ENCODE measurements at places on chromosomes 16 and 17.

GRCh38 chr17:75591722-75592302 lies 4.2 kb downstream of the MYO15B start:
- DNase-seq, result no peak

- DNase-seq, result no peak
Measured at GRCh38 chr16:2142942-2143877, 5.2 kb upstream of the RAB26 start.

DNA sequence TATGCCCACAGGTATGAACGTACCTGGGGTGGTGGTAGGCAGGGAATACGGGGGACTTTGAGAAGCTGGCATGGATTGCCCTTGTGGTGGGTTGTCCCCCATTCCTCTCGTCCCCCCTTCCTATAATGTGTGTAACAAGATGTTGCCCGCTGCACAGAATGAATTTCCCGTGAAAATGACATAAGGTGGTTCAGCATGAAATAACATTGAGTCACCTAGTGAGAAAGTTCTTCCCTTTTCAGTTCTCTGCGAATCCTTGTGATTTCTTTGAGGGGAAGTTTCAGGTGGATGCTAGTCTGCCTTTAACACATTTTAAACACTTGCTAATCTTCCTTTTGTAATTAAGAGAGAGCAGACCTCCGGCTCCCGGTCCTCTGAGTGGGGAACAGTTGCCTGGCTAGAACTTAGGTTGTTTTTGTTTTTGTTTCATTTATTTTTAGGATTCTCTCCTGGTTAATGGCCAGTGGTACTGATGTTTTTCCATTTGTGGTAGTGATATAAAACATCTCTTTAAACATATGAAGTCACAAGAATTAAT lies 58.9 kb downstream of the RAP1GAP2 start:
- no peak for DNase-seq

- no peak for DNase-seq
Measured at GRCh38 chr16:50300942-50301625, 34.7 kb downstream of the ADCY7 start.

- no peak for DNase-seq
Measured at GRCh38 chr16:54921206-54921824, 9.3 kb upstream of the IRX5 start.

DNA sequence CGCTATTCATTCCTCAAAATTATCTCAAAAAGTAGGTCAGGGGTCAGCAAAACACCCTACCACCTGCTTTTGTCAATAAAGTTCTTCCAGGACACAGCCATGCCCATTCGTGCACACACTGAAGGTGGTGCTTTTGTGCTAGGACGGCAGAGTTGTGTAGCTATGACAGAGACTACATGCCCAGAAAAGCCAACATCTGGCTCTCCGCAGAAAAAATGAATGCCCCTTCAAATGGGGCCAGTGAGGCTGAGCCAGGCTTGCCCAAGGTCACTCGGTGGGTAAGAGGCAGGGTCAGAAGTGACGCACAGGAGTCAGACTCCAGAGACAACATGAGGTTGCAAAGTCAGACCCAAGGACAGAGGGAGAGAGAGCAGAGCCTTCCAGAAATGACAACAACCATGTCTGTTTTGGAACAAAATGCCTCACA lies 200.1 kb downstream of the XYLT1 start:
- no peak for DNase-seq

- DNase-seq, result no peak
Measured at GRCh38 chr16:83887564-83887963, 11.4 kb upstream of the MLYCD start.

- DNase-seq, result peak; percentile 94
Measured at GRCh38 chr17:14352136-14352535, 51.3 kb downstream of the HS3ST3B1 start.
